T47D (cell line): ENCODE measurements at places on chromosomes 12 and 14.

GRCh38 chr14:60396718-60397343, 89.0 kb downstream of the C14orf39 start:
- peak; percentile 11 for DNase-seq

DNA sequence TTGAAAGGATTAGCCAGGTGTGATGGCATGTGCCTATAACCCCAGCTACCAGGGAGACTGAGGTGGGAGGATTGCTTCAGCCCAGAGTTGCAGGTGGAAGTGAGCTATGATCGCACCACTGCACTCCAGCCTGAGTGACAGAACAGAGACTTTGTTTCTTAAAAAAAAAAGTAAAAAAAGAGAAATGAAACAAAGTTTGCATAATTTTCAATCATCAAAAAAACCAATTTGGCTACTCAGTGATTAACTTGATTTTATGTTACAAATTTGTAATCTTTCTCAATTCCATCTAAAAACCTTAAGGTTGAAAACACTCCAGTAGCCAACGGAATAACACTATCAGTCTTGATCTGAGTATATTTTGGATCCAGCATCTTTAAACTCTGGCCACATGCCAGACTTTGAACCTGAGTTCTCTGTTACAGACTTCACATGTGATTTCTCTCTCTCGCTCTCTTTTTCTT, 12.6 kb upstream of the DENND5B start:
- DNase-seq: no peak

DNA sequence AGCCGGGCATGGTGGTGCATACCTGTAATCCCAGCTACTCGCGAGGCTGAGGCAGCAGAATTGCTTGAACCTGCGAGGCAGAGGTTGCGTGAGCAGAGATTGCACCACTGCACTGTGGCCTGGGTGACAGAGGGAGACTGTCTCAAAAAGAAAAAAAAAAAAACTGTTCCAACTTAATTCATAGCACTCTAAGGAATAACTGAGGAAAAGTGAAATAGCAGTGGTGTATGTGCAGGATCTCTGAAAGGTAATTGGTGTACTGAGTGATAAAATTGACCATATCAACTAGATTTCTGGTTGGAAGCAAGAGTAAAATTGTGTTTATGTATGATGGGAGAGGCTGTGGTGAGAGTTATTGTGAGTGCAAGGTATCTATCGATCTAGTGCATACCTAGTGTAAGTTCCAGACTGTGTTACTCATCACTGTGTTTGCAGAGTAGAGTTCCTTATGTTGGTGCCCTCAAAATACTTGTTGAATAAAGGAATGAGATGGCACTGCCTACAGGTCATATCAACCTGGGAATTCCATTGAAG, 6.3 kb downstream of the CAND1 start:
- DNase-seq: peak; percentile 41

DNA sequence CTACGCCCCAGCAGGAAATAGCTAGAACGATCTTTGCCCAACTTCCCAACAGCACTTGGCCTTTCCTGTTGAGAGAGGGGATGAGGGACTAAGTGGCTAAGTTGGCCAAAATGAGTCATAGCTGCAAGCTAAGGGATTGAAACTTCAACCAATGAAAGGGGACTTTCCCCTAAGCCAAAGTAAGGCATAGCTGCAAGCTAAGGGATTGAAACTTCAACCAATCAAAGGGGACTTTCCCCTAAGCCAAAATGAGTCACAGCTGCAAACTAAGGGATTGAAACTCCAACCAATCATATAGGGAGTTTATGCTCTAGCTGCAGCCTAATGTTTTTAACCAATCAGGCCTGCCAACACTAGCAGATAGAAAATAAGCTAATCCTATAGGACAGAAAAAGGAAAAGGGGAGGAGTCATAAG, 100.5 kb upstream of the SSTR1 start:
- DNase-seq: no peak

DNA sequence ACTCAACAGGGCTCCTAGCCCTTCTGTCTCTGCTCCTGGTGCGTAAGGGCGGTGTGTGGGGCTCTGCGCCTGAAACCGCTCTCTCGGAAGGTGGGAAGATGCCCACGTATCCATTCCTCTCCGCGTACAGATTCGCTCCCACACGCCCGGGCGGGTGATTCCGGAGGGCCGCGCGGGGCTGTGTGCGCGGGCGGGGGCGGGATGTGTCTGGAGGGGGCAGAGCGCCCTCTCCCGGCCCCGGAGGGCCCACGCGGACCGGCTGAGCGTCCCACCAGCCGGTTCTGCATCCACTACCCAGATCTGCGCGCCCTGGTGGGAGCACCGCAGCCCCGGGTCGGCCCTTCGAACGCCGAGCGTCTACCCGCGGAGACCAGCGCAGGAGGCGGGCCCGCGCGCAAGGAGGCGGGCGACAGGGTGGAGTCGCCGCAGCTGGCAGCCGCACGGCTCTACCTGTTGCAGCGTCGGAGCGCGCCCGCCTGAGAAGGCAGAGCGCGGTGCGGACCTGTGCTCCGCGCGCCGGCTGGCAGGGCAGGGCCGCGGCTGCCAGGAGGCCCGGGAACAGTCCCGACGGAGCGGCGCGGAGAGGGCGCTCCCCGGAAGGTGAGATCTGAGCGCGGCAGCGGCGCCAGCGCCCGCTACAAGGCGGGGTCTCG, 1.4 kb upstream of the KCNK13 start:
- peak; percentile 90 for DNase-seq

DNA sequence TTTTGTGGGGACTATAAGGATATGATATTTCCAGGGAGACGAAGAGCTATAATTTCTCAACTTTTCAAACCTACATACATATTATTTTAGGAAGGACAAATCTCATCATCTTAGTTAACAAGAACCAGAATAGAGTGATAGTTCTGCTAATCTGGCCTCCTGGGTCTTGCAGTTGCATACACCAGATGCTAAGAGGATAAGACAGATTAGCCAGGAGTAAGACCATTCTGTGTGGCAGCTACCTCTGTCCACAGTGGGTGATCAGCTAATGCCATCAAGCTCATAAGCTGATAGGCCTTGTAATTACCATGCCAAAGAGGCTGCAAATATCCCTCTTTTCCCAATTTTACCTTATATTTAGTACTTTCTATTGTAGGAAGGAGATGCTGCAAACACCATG, 776.8 kb downstream of the NRXN3 start:
- DNase-seq: no peak

GRCh38 chr12:22993609-22994315, 368.8 kb downstream of the ETNK1 start:
- DNase-seq: no peak

DNA sequence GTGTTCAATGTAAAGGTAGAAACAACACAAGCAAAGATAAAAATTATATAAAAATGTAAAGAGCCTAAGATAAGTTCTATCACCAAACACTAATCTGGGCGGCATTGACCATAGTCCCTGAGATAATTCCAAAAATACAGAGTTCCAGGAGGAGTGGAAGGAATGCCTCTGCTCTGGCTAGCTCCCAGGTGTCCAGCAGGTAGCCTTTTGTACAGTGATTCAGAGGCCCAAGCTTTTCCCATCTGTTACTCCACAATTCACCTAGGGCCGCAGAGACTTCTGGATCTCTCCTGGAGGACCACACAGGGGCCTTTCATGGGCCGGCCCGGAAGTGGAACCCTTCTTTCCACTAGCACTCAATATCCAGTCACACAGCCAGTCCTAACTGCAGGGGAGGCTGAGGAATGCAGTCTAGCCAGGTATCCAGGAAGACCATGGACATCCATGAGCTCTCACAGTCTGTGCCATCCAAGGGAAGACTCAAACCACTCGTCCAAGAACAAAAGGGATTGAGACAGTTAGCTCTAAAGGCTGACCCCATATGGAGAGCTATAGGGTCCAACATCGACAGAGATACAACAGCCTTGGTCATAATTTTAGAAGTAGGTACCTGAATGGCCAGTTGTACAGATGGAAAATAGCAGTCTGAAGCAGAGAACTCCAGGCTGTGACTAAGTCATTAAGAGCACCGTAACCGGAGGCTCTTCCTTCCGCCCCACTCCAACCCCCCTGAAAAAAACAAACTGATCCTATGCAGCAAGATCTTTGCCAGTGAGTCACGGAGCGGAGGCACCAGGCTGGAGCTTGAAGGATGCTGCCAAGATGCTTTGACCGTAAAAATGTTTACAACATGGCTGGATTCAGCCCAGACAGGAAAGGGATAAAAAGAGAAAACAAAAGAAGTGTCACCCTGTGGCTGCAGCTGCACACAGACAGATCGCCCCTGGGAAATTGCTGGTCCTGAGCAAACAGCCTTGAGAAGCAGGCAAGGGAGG, 204.8 kb downstream of the NUAK1 start:
- peak; percentile 60 for DNase-seq

GRCh38 chr14:104794993-104795780, at the start of gene AKT1:
Gene AKT1 (minus strand): TSS chr14:104795748. CDS start chr14:104792643, 3,105 bp downstream.
- no peak for DNase-seq

- DNase-seq: no peak
These were observed 197.3 kb upstream of the ARHGAP5 start for GRCh38 chr14:31879661-31880348.
